ENCODE measurements at places on chromosomes 11 and 22.

GRCh38 chr11:2451336-2451735, 6.5 kb downstream of the KCNQ1 start:
- DNase-seq, result no peak

DNA sequence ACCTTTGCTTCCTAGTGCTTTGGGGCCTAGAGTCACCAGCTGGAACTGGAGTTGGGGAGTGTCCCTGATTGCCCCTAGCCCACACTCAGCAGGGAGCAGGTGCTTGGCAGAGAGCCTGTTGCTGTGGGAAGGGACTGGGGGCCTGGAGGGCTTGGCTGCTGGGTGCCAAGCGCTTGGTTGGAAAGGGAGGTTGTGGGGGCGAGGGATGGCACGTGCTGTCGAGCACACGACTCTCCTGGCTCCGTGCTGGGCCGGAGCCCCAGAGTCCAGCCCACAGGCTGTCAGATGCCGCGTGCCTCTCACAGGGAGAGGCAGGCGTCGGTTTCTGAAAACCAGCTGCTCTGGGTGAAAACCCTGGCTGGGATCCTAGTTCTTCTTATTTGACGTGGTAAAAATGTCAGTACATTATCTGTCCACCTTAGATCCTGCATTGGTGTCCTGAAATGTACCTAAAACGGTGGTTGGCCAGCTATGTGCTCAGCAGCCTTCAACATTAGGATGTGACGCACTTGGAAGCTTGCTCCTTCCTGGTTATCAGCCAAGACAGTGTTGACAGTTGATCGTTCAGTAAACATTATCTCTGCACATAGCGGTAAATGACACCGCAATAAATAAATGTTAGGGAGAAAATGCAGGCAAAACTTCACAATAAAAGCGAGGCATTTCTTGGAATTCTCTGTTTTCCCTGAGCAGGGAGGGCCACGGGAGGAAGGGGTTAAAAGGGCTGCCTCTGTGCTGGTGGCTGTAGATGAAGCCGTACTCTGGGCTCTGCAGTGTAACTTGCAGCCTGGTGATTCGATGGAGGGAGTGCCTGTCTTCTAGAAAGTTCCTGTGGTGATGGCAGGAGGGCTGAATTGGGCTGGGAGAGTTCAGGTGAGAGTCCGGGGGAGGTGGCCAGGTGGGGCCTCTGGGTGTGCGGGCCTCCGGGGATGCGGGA, 29.2 kb downstream of the GRAMD4 start:
- DNase-seq, result peak; percentile 70

GRCh38 chr22:19849835-19850762, 4.6 kb downstream of the GNB1L start:
- DNase-seq, result no peak

DNA sequence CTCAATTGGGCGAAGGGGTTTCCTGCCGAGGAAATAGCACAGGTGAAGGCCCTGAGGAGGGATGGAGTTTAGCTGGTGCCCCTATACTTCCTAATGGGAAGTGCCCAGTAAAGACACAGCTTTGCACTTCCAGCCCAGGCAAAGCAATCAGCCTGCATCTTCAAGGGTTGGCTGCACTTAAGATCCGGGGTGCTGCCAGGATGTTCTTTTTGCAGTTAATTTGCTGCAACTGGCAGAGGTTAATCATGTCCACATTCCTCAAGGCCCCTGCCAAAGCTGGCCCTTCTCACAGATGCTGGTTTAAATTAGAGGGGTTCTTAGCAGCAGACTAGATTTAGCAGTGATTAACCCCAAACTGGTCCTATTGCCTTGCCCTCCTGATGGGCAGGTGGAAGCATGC, 137.7 kb upstream of the NAV2 start:
- no peak for DNase-seq

DNA sequence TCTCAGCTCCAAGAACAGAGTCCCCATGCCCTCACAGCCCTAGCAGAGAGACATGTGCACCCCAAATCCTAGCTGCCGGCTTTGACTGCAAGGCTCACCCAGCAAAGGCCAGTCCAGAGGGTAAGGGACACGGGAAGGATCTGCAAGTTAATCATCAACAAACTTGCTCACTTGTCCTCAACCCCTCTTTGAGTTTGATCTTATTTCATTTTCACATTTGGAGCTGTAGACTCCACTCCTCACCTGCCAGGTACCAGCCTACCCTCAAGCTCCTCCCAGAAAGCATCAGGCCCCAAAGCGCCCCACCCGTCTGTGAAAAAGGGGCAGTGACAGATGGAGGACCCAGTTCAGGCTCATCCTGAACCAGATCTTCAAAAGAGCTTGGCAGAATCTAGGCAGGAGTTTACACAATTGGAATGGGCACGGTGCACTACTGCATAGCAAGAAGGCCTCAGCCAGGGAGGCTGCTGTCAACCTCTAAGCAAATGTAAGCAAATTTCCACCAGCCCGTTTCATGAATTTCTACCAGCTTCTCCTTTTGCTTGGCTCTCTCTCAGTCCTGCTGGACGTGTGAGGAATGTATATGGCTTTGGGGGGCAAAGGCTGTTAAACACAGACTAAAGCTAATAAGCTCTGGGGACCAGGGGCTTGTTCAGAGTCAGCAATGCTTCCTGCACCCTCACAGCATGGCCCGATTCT, 5.5 kb downstream of the EHD1 start:
- no peak for DNase-seq

DNA sequence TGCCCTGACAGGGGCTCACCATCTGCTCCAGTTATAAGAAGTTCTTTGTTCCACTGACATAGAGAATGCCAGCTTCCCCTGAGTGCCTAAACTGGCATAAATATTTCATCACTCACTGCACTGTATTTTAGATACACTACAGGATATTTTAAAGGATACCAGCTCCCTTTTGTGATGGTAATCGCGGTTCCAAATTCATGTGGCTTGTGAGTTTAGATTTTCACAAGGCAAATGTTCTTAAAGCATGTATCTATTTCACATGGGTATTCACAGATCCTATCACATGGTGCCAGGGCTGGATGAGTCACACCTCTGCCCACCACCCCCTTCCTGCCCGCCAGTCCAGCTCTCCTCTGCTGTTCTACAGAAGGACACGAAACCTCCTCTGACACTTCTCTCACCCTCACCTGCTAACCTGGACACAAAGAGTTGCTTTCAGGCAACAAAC, 105.5 kb downstream of the KCNC1 start:
- DNase-seq, result peak; percentile 38

DNA sequence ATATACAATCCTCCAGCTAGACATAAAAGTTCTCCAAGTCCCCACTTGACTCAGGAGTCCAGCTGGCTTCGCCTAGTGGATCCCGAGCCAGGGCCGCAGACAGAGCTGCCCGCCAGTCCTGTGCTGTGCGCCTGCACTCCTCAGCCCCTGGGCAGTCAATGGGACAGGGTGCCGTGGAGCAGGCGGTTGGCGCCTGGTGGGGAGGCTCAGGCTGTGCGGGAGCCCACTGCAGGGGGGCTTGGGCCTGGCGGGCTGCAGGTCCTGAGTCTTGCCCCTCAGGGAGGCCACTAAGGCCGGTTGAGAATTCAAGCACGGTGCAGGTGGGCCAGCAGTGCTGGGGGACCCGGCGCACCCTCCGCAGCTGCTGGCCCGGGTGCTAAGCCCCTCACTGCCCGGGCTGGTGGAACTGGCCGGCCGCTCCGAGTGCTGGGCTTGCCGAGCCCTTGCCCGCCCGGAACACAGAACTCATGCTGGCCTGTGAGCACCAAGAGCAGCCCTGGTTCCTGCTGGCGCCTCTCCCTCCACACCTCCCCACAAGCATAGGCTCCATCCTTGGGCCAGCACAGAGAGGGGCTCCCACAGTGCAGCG, 884.8 kb upstream of the LRRC4C start:
- DNase-seq, result no peak

- DNase-seq, result no peak
Observed at GRCh38 chr11:57269571-57270021, 32.5 kb upstream of the APLNR start.

DNA sequence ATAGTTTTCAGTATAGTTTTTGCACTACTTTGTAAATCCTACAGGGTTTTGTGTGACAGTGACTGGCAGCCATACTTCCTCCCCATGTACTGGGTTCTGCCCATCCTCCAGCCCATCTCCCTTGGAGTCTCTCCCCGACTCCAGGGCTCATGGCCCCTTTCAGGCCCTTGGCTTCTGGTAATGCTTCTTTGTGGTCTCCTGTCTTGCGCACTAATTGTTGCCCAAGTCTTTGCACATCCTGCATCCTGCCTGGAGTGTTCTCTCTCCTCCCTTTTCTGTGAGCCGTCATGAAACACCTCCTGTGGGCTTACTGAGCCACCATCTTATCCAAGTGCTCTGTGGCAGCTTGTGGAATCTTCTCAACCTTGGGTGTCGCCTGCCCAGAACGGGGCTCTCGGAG, 11.4 kb upstream of the KCNQ1OT1 start:
- DNase-seq, result no peak

GRCh38 chr11:76589964-76590950, 80.3 kb downstream of the LRRC32 start:
- DNase-seq, result no peak

- no peak for DNase-seq
Observed at GRCh38 chr22:50256258-50256862, 5.1 kb downstream of the MAPK12 start.

DNA sequence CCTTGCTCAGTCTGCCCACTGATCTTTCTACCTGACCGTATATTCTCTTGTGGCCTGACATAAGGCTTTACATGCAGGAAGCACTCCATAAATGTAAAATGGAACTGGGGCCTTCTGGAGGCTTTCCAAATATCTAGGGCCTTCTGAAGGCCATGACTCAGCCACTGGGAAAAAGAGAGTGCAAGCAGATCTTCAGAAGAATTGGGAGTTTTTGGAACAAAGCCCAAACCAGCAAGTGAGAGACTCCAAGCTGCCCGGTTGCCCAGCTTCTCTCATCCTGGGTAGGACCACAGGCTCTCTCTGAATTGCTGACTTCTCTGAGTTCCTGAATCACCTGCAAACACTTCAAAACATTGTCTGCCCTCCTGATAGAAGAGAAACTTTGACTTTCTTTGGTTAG, 107.9 kb upstream of the BMAL1 start:
- no peak for DNase-seq

- DNase-seq, result peak; percentile 58
Observed at GRCh38 chr22:17888855-17889254, 114.6 kb upstream of the BID start.

DNA sequence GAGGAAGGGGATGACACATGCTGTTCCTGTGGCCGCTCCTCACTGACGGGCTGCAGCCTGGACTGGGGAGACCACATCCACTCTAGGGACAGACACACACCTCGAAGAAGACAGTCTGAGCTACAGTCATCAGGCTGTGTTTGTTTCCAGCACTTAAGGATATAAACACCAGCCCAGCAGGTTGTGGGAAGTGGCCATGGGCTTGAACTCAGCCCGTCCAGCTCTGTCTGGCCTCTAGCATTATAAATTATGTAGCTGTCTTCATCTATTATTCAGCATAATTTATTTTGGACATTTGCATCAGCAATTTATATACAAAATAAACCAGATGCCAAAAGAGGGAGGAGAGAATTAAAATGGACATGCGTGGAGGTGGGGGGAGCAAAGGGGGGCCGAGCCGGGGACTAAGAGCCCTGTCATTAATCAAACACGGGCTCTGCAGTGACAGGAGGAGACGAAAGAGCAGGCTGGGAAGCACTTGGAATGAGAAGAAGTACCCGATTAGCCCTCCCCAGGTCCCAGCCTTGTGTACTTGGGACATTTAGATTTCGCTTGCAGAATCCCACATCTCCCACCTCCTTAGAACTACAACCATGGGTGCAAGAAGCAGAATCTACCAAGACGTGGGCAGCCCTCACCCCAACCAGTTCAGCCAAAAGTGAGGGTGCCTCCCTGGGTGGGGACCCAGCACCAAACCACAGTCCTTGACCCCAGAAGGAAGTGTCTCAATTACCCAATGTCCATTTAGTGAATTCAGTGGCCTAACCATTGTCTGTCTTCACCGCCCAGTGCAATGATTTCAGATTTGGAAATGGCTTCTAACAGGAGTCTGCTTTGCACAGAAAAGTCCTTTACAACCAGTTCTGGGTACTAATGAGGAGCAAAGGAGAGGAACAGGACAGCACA, 309.6 kb downstream of the OPCML start:
- DNase-seq, result no peak

GRCh38 chr22:20056161-20056560, 23.9 kb upstream of the DGCR8 start:
- DNase-seq, result no peak

- DNase-seq, result no peak
Observed at GRCh38 chr11:71131861-71132260, 120.5 kb downstream of the SHANK2 start.

DNA sequence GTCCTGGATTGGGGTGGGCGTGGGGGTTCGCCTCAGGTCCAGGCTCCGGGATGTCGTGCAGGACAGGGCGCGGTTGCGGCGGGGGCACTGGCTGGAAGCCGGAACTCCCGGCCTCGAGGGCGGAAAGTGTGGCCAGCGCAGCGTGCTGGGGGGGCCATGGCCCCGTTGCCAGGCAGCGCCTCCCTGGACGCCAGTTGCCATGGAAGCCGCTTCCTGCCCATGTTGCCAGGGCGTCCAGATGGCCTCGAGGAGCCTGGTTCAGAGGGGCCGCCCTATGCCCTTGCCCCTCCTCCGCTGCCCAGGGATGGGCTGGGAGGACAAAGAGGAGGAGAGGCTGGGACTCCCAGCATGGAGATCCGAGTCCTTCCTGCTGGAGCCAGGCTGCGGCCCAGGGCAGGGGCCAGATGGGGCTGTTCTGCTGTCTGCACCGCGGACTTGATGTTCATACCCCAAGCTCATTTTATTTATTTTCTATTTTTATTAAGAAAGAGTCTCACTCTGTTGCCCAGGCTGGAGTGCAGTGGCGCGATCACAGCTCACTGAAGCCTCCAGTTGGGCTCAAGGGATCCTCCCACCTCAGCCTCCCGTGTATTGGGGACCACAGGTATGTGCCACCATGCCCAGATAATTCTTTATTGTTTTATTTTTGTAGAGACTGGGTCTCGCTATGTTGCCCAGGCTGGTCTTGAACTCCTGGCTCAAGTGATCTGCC, 4.6 kb upstream of the CCDC188 start:
- DNase-seq, result peak; percentile 70

GRCh38 chr11:34565417-34566207, 52.0 kb upstream of the ELF5 start:
- peak; percentile 51 for DNase-seq

GRCh38 chr11:29628609-29629008, 388.2 kb downstream of the KCNA4 start:
- no peak for DNase-seq

DNA sequence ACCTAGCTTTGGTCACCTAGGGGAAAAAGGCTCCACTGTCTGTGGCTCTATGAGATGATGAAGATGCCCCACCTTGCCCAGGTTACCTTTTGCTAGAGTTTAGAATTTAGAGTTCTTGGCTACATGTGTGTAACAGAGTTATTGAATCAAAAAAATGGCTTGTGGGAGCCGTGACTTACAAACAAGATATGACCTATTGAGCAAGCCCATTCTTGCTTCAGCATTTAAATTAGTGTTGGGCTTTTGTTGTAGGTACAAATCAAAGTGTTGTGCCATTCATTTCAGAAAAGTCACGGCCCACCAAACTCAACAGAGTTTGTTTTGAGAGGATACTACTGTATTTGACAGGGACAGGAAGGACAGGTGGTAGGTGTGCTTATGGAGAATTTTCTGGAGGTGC, 768.8 kb downstream of the NTM start:
- no peak for DNase-seq

- DNase-seq, result no peak
Observed at GRCh38 chr11:1967641-1968225, 20.6 kb downstream of the MRPL23 start.

All from hematopoietic multipotent progenitor cell treated with erythropoietin and hydrocortisone succinate and interleukin-3 and kit ligand, for 4 days (in vitro differentiated cells).